ENCODE measurements at places on chromosomes 12 and 14.
A peak's percentile ranks its signal among the peaks of the same experiment; 100 is the strongest.

- no peak for DNase-seq
Observed at GRCh38 chr14:61703342-61704129, 8.2 kb downstream of the HIF1A start.

DNA sequence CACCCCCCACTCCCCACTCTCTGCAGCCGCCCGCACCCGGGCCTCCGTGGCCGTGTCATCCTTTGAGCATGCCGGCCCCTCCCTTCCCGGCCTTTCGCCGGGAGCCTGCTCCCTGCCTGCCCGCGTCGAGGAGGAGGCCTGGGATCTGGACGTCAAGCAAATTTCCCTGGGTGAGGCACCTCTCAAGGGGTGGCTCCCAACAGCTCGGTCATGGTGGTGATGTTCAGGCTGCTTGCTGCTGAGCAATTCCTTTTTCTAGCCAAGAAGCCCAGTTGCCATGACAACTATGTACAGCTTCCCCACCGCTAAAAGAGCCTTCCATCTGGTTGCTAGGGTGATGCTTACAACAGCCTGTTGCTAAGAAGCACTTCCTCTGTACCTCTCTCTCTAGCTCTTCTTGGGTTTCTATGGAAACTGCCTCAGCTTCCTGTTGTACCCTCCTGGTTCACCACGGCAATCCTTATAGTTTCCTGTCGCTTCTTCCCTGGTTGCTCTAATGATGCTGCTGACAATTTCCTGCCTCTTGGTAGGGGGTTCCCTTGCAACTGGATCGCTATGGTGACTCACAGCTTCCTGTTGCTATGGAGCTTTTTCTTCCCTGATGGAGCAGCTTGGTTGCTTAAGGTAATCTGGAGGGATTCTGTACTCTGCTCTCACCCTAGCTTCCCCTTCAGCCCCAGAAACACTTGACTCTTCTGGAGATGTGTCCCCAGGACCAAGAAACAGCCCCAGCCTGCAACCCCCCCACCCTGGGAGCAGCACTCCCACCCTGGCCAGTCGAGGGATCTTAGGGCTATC lies 11.0 kb downstream of the ZNF219 start:
- DNase-seq: peak; percentile 34

DNA sequence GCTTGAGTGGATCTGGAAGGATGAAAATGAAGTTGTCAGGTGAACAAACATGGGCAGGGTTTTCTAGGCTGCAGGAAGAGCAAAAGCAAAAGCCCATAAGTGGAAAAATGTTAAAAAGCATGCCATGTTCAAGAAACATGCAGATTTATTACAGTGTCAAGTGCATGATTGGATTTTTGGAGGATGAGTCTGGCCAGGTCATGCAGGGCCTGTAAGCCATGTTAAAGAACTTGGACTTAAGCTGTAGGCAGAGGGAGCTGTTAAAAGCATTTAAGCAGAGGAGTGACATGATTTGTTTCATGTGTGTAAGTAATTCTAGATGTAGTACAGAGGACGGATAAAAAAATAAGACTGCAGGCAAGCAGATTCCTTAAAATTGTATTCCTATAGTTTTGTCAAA lies 16.3 kb upstream of the SINHCAF start:
- DNase-seq: no peak

DNA sequence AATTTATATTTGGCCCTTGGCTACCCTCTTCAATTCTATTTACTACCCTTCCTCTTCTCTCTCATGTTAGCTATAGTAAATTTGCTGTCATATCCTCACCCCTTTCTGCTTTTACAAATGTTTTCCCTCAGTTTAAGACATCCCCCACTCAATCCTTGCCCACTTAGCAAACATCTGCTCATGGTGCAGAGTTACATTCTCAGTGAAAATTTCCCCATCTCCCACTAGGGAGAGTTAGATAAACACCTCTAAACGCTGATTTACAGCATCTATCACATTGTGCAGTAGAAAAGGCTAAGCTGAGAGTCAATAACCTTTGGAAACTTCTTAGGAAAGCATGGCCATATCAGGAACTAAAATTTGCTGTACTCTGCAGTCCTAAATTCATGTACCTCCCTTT lies 69.0 kb downstream of the DENND5B start:
- DNase-seq: no peak

GRCh38 chr12:71551529-71551928 lies 111.9 kb downstream of the LGR5 start:
- DNase-seq: no peak

DNA sequence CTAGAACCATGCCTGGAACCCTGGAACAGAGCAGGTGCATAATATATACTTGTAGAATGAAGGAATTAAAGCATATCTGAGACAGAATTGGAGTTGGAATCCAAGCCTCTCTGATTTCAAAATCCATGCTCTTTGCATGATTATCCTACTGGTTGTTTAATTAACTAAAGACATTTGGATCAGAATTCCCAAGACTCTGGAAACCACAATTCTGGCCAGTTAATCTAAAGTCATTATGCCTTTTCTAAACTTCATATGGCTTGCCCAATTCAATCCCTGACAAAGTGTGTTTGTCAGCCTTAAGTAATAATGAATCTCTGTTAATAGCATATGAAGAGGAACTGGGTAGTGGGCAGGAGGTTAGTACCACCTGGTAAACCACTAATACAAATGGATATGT lies 422.6 kb downstream of the ATP23 start:
- no peak for DNase-seq

DNA sequence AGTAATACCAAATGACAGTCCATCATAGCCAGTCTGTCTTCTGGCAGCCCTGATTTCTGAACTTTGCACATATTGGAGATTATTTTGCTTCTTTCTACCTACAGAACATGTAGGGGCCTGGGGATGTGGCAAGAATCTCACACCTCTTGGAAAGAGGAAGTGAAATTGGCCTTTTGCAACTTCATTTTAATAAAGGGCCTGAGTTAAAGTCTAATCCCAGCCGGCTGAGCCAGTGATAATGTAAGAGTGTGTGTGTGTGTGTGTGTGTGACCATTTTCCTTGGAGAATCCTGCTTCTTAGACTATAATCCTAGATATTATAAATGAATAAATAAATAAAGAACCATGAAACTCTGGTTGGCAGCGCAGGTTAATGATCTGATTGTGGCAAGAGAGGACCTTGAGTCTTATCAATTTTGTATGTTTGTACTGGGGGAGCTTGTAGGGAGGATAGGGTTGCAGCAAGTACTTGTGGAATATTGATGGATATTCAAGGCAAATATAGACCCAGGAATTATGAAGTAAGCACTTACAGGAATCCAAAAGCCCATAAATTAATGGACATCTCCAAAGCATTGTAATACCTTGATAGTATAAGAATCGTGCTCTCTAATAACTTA lies 233.2 kb upstream of the AMIGO2 start:
- no peak for DNase-seq

- DNase-seq: no peak
Observed at GRCh38 chr14:50045039-50045711, 71.2 kb downstream of the VCPKMT start.

GRCh38 chr14:39169541-39169900 lies 612 bp downstream of the TRAPPC6B start:
- DNase-seq: no peak

GRCh38 chr14:92982956-92983355 lies 60.0 kb downstream of the CHGA start:
- DNase-seq: no peak

- DNase-seq: no peak
Observed at GRCh38 chr14:81311141-81311540, 89.0 kb downstream of the STON2 start.

DNA sequence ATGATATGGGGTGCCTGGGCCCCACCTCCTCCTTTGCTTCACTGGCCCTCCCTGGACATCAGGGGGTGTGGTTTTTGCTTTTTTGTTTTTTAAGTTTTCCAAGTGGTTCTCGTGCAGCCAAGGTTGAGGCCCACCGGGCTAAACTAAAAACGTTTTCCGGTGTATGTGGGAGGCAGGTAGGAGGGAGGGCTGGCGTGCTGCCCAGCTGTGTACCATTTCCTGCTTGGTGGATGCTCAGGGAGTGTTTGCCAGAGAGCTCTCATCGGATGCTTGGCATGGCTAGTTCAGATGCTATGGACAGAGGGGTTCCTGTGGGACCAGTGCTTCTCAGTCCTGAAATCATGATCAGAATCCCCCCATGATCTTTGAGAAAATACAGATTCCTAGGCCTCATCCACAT lies 246.4 kb downstream of the CACNA1C start:
- no peak for DNase-seq

- DNase-seq: peak; percentile 9
Observed at GRCh38 chr12:52210925-52211650, 19.3 kb upstream of the KRT80 start.

DNA sequence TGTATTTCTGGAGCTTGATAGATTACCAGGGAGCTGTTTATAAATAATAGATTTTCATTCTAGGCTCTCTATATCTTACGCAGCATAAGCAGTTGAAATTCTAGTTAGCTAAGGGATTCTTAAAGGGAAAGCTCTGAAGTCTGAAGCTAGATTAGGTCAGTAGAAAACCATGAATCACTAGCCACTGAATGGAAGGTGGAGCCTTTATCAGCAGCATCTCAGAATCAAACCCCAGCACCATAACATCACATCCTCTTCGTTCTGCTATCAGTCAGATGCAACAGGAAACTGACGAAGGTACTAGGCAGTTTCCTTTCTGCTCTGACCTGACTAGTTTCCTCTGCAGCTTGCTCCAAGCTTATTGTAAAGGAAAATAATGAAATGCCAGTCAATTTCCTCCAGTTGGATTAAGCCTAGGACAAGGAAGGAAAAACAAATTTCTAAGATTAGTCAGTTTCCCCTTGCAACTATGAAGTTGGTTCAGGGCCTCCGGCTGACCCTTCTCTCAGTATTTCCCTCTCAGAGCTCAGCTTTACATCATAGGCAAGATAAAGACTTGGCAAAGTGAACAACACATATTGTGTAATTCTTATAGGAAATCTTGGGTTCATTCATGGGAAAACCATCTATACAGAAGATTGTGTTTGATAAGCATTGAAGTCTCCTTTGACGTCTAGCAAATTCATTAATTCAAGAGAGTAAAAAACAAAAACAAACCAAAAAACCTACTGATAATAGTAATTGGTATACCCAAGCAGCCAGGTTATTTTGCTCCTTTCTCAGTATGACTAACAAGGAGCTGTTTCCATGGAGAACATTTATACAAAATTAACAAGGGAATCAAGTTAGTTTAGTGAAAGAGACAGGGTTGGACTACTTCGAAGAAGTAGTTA lies 43.4 kb upstream of the CFAP54 start:
- DNase-seq: no peak

GRCh38 chr12:90829044-90829443 lies 125.9 kb downstream of the CCER1 start:
- no peak for DNase-seq

- DNase-seq: no peak
Observed at GRCh38 chr12:94141004-94141764, 7.2 kb upstream of the PLXNC1 start.

DNA sequence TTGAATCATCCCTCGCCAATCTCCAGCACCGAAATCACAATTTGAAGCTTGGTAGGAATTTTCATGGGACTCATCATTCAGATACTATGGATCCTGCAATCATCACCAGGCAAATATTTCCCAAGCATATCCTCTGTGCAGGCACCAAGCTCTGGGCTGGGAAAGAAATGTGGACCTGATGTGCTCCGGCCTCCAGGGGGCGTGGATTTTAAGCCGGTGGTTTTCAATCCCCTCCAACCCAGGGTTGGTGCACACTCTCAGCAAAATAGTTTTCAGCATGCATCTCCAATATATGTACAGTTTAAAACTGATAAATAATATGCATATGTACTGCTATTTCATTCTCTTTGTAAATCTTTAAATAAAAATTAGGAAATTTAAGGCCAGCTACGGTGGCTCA lies 98.9 kb downstream of the RBM19 start:
- peak; percentile 62 for DNase-seq

- DNase-seq: no peak
Observed at GRCh38 chr12:79773896-79774295, 83.1 kb upstream of the PAWR start.

DNA sequence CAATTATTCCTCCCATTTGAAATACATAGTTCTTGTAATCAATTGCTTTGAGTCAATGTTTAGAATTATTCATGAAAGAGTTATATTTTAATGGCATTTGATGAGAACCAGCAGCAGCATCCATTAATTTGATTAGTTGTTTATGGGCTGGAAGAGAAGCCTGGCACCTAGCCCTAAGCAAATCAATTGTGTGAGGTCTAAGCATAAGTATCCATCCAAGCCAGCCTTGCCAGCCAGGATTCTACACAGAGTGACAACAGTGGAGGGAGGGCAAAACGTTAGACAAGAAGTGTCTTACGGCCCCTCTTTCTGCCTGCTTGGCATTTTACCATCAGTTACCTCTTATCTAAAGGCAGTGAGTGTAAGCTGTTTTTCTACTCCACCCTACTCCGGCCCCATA lies 478.5 kb downstream of the NELL2 start:
- no peak for DNase-seq

- DNase-seq: no peak
Observed at GRCh38 chr14:68593806-68594536, 198.9 kb downstream of the ZFP36L1 start.

DNA sequence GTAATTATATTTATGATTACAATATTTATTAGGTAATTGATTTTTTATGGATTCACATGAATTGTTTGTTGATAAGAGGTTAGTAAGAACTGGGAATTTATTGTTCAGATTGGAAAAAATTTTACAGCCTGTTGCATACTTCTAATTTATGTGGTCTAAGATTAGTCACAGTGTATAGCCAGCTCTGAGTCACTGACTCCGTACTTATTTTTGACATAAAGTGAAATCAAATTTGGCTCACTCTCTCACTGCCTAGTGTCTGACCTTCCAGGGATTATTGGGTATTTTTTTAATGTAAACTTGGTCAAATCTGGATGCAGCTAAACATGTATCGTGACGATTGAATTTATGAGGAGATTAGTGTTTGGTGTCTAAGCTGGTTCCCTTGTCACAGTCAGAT lies 109.3 kb downstream of the PTPRQ start:
- DNase-seq: no peak

DNA sequence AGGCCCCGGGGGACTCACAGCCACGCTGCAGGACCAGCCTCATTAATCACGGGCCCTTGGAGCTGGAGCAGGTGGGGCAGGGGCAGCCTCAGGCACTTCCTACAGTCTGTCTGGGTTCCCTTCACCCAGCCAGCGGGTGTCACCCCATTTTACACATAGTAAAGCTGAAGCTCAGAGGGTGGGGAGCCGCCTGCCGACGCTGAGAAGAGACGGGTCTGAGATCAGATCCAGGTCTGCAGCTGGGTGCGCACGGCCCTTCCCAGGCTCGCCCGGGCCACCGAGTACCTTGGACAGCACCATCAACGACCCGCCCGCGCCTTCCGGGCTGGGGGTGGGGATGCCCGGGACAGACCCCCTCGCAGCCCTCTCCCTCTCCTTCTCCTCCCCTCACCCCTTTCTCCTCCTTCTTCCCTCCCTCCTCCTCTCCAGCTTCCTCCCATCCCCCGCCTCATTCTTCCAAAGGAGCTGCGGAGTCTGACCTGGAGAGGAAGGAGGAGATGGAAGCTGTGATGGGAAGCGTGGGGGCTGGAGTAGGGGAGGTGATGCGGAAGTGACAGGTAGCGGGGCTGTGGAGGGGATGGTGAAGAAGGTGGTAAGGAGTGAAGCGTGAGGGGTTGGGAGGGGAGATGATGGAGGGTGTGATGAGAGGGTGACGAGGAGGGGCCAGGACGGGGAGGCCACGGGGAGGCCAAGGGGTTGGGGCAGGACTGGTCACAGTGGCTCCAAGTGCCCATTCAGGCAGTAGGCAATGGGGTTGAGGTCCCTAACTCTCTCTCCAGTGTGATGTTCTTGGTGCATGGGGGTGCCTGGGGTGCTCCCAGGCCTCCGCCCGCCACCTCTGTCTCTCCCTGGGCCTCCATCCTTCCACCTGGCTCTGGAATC lies 8.8 kb downstream of the DTX1 start:
- DNase-seq: peak; percentile 77
